Stimulated activated CD4-positive, alpha-beta T cell treated with anti-CD3 and anti-CD28 coated beads, Interleukin-1b, Interleukin-23, amount 100 ng/mL, for 24 hours (primary cell): ENCODE measurements at places on chromosomes 2 and 18.

- DNase-seq = no peak
Observed at GRCh38 chr2:26273501-26273900, 28.8 kb downstream of the HADHB start.

DNA sequence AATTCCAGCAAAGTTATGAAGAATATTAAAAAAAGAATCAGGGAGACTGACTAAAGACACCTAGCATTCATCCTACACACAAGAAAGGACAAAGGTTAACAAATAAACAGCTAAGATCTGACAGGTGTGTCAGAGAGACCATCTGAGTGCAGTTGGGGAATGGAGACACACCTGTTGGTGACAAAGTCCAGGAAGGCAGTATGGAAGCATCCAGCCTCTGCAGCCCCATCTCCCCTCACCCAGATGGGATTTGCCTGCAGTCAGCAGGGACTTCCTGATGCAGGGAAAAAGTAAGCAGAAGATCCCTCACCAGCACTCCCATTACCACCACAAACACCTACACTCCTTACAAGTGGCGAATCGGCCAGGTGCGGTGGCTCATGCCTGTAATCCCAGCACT, 37.9 kb downstream of the USP34 start:
- no peak for DNase-seq

DNA sequence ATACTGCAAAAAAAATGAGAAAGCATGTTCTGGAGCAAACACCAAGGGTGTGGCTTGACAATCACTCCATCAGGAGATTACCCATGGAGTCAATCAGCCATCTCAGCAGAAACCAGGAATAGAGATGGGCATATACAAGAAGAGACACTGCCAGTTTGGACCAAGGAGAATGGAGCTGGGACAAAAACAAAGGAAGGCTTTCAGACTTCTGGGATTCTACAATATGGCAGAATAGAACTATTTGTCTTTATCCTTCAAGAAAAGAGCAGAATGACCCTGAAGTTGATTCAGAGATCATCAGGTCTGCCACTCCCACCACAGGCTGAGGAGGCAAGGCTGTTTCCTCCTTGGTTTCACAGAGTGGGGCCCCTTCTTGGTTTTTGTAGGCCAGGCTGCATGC, 48.2 kb upstream of the KIF5C start:
- DNase-seq = no peak

DNA sequence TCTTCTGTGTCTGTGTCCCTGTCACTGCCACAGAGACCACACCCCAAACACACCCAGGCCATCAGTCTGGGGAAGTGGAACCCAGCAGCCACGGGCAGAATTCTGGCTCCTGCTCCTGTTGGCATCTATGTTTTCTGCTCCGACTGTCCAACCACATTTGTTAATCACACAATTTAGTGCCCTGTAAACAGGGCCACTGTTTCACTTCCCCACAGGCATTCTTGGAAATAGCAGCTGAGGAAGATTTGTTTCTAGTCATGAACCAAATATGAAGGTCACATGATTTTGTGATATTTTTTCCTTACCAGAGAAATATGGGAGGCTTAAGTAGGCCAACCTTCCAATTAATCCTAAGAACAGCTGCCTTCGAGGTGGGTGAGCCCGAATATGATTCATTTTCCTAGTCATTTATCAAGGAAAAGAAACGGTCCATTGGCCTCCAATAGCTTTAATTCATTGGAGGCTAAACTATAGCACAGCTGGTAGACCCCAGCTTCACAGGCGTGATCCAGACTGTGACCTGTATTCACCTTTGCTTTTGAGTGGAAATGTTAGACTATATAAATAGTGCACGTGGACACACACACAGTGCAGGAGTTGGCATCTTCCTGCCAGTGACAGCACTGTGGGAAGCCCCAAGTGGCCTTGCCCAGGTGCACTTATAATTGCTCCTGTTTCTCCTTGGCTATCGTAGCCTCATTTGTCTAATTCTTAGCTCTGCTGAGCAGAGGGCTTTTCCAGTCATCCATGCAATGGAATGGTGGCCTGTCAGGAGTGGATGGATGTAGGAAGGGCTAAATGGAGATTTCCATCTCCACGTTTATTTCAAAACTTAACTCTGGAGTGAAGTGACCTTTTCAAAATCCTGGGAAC, 267.9 kb downstream of the LPIN1 start:
- DNase-seq = no peak

DNA sequence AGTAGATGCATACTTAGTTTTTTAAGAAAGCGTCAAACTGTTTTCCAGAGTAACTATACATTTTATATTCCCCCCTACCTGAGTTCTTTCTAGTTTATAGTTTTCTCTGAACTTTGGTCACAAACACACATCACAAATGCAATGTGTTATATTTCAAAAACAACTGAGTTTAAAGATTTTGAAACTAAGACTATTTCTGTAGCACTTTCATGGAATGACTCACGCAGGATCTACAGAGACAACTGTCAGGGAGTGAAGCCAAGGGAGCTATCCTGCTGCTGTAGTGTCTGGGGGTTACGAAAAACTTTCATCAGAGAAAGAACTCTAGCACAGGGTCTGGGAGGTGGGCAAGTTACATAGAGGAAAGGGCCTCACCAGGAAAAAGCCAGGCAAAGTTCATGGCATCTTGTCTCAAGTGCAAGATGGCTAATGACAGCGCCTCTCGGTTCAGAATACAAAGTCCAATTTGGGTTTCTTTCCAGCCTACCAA, 66.8 kb downstream of the UXS1 start:
- no peak for DNase-seq

DNA sequence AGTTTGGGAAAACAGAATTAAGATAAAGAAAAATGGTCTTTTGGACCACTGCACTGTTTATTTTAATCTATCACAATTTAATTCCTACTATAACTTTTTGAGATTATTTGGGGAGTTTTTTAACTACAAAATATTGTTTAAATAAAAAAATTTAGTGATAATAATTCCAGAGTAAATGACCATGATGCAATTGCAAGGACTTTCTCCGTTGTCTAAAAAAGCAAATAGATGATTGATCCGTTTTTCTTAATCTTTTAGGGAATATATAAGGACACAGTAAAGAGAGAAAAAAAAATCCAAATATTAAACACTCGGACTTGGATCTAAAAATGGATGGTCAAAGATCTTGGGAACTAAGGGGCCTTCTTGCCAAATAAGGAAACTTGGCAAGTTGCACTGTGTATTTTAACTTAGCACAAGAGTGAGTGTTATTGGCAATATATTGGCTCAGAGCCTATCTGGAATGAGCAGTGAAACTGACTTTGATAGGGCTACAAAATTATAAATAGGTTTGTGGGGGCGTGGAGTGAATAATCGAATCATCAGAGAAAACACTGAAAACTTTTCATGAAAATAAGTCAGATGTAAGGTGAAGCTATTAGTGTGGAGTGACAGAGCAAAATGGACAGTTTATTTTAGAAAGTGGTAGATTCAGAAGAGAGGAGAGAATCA, 2.0 kb downstream of the MAP3K20 start:
- DNase-seq = no peak

DNA sequence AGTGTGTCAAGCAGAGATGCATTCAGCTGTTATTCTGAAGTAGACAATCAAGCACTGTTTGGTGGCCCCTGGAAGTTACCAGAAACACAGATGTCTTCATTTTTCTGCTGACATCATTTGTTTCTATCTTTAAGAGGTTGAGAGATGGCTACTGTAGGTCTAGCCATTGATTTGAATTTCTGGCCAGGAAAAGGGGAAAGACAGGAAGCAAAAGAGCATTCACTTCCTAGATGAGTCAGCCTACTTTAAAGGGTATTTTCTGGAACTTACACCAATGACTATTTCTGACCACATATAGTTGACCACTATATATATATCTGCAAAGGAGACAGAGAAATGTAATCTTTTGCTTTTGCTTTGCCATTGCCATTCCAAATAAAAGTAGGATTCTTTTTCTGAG, 900.1 kb upstream of the SOX11 start:
- no peak for DNase-seq

GRCh38 chr2:100645695-100646429, 83.1 kb downstream of the PDCL3 start:
- DNase-seq = no peak

- DNase-seq = no peak
Observed at GRCh38 chr2:69298862-69299261, 88.2 kb downstream of the GFPT1 start.

DNA sequence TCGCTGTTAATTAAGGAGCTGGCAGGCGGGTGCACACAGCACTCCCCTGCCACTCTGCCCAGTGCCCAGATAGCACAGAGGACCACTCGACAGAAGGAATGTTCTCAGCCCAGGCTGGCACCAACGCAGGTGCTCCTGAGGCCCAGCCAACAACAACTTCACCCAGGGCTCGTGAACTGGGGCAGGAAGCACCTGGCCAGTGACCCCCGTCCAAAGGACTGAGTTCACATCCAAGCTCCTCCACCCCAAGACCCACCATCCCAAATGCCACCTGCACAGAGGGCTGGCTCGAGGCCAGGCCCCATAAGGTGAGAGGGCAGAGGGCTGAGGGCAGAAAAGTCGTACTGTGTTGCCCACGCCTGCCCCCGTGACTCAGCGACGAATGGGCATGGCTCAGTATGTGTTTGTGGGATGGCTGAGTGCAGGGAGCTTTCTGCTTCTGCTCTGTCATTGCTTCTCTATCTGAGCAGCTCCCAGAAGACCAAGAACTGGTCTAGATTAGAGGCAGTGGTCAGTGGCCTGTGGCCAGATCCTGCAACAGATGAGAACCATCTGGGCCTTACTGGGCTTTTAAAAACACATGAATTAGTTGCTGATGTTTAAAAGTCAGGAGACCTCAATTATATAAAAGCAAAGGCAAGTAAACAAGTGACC, 68.4 kb downstream of the POLR1A start:
- DNase-seq = no peak

DNA sequence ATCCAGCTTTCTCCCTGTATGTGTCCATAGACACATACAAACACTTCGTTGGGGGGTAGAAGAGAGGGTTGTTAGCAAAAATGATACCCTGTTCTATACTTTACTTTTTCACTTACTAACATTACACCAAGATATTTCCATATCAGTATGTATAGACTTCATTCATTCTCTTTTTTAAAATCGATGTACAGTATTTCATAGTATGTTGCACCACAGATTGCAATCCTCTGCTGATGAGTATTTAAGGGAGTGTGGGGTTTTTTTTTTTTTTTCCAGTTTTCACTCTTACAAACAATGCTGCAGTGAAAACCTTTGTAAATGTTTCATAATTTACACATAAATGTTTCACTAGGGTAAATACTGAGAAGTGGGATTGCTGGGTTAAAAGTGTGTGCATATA, 402.3 kb downstream of the LRATD1 start:
- no peak for DNase-seq

DNA sequence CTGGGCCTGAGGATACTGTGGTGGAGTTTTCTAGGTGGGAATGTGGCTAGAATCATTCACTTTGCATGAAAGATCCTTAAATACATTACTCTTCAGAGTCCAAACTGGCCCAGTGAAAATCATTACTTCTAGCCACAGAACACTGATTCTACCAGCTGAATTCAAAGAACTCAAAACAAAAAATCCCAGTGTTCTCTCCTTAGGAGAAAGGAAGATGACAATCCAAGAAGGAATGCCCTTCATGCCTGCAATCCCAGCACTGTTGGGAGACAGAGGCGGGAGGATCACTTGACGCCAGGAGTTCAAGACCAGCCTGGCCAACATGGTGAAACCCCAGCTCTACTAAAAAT, 35.2 kb downstream of the FAM228A start:
- DNase-seq = no peak
